ENCODE measurements at places on chromosomes 1 and 21.
A peak's percentile ranks its signal among the peaks of the same experiment; 100 is the strongest.

DNA sequence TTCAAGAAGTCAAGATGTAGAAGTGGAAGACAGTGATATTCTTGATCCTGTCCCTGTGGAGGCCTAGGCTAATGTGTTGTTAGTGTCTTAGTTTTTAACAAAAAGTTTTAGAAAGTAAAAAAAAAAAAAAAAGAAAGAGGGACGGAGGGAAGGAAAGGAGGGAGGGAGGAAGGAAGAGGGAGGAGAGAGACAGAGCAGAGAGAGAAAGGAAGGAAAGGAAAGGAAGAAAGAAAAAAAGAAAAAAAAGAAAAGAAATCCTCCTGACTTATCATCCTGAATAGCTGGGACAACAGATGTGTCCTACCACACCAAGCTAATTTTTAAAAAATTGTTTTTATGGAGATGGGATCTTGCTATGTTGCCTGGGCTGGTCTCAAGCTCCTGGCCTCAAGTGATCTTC, 24.6 kb downstream of the PHACTR4 start:
- no peak for DNase-seq

DNA sequence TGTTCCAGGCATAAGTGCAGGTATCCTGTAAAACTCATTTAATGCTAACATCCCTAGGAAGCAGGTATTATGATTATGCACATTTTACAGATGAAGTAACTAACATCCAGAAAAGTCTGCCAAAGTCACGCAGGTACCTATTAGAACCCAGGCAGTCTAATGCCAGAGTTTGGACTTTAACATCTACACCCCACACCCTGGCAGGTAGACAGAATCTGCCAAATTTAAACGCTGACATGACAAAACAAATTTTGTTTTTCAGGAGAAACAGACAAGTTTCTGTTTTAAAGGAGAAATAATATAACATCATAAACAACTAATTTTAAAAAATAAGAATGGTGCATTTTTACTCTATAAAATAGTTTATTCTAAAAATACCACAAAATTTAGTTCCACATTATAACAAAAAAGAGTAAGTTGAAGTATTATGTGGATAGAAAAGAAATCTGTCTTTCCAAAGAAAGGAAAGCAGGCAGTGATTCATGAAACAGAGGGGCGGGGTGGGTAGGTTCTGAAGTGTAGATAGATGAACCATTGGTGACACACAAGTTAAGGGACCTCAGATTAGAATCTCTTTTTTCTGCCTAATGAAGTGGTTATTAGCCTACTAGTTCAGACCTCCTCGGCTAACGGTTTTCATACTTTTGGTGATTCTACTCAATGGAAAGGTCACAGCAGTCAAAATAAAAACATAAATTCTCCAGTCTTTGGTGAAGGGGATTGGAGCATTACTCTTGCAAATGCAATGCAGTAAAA, 1.7 kb downstream of the ASPM start:
- DNase-seq = no peak

- DNase-seq = no peak
Measured at GRCh38 chr1:15449567-15449966, 7.0 kb upstream of the CELA2A start.

GRCh38 chr1:246151796-246152434, 355.2 kb downstream of the SMYD3 start:
- DNase-seq = no peak

- peak; percentile 9 for DNase-seq
Measured at GRCh38 chr1:59879574-59879973, 47.0 kb downstream of the CYP2J2 start.
